HEK293T (cell line): ENCODE measurements at places on chromosomes 6 and 20.

DNA sequence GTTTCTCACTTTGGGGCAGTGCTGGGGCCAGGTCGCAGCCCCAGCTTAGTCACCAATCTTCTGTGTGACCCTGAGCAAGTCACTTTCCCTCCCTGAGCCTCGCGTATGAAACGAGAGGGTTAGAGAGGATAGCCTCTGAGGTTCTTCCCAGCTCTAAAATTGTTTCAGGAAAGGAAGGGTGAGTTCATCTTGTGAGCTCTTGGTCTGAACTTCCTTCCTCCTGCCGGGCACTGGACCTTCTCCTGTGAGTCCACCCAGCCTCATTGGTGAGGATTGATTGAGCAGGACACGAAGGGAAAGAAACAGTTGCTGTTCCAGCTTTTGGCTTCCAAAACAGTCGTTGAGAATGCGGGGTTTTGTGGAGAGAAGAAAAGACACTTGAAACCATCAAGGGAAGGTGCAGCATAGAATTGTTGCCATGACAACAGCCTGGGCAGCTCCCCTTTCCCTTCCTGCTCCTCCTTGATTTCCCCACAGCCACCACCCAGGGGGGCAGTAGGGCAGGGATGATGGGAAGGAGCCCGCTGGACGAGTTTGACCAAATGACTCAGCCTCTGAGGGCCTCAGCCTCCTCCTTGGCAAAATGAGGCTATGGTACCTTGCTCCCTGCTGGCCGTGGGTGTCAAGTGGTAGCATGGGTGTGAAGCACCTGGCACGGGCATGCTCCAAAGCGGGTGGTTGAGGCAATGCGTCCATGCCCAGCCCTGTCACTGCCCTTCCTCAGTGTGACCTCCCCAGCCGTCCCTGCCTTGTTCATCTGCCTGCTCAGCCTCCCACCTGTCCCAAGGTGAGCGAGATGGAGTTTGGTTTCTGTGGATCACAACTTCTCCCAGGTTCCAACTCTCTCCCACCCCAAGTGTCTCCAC, 107.8 kb downstream of the CDC5L start:
- DNase-seq, result no peak

DNA sequence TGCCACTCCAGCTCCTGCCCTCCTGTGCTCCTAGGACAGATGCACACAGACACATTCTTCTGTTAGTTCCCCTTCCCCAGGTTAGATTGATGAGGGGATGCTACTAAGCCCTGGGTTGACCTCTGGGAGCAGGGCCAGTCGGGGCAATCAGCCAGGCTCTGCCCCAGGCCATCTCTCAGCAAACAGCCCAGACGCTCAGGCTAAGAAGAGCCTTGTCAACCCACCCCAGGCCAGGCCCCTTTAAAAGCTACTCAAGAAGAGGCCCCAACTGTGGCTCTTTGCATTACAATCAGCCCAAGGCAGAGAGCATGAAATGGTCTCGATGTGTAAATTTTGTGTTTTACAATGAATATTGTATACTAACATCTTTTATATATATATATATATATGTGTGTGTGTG, 107.4 kb downstream of the TFAP2A start:
- no peak for DNase-seq

DNA sequence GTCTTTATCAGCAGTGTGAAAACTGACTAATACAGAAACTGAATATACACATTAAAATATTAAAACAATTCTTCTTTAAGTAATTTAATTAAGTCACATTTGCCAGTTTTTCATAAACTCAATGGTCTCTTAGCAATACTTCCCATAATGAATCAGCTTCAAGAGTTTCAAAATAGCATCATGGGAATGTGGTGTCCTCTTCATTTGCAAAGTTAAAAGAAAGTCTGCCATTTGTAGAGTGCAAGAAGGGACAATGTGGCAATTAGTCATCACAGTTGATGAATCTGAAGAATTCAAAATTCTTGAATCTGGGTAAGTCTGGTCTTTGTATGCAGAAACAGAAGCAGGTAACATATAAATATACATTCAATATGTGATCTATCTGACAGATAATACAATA, 38.7 kb downstream of the SYNE1 start:
- no peak for DNase-seq

DNA sequence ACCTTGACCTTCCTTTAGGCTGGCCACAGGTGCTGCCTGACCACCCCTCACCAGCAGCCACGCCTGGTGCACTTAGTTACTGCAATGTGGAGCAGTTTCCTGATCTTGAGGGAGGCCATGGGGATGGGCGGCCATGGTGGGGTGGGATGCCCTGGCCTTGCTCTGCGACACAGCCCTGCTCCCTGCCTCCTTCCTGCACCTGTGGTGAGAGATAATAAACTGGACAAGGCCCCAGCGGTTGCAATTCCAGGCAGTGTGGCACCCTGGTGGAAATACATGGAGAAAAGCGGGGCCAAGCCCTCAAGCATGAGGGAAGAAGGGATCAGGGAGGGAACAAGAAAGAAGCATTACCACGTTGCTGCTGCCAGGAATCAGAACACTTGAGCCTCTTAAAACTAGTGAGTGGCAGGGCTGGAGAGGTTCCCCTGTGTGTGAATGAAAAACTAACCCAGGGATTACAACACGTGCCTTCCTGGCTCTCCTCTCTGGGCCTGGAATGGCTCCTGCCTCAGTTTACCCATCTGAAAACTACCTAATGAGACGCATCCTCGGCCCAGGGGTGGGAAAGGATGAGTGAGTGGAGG, 213.2 kb downstream of the LY86 start:
- DNase-seq, result no peak

DNA sequence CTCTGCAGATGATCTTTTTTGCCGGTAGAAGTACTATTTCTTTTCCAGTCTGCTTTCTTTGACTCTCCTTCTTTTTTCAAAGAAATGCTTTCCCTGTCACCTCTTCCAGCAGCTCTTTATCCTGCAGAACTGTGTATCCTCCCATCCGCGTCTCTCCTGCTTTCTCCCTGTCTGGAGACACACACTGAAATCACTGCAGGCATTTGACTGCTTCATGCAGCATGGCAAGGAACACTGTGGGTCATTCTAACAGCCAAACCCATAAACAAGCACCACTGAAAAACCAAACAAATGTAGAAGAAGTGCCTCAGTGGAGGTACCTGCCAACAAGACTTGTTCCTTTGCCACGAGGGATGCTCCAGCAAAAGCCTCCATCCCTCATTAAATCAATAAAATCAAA, 403.7 kb upstream of the CITED2 start:
- DNase-seq, result no peak

GRCh38 chr6:130027948-130028347, 9.6 kb downstream of the L3MBTL3 start:
- no peak for DNase-seq

DNA sequence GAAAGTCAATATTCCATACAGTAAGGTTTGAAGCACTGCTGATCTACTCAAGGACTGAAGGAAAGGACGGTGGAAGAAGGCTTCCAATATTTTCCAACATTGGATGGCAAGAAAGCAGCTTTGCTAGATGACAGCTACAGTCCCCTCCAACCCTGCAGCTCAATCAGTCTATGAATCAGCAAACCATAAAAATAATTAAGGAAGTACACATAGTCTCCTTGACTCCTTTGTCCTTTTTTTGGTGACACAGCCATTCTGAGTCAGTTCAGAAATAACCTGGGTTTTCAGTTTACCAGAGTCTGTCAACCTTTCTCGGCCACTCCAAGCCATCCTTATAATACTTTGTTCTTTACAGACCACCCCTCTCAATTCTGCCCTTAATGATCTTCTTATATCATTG, 232.5 kb downstream of the IBTK start:
- no peak for DNase-seq

- DNase-seq, result no peak
These were observed 233.5 kb upstream of the SGK1 start for GRCh38 chr6:134551245-134551960.

DNA sequence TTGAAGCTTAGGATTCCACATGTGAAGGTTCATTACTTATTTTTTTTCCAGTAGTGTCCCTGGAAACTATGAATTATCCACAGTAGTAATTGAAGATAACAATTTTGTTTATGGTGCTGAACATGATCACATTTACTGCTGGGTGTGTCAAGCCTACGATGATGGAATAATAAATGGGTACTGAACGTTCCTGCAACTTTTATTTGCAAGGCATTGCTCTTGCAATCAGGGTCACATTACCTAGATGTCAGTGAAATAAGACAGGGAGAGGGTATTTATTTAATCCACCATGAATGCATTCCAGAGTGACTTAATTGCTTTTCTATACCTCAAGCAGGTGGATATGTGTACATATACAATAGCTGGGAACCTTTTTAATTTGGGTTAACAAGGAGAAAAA, 27.0 kb upstream of the MLIP start:
- DNase-seq, result no peak

- no peak for DNase-seq
These were observed 5.0 kb downstream of the GFRA4 start for GRCh38 chr20:3658019-3658715.

DNA sequence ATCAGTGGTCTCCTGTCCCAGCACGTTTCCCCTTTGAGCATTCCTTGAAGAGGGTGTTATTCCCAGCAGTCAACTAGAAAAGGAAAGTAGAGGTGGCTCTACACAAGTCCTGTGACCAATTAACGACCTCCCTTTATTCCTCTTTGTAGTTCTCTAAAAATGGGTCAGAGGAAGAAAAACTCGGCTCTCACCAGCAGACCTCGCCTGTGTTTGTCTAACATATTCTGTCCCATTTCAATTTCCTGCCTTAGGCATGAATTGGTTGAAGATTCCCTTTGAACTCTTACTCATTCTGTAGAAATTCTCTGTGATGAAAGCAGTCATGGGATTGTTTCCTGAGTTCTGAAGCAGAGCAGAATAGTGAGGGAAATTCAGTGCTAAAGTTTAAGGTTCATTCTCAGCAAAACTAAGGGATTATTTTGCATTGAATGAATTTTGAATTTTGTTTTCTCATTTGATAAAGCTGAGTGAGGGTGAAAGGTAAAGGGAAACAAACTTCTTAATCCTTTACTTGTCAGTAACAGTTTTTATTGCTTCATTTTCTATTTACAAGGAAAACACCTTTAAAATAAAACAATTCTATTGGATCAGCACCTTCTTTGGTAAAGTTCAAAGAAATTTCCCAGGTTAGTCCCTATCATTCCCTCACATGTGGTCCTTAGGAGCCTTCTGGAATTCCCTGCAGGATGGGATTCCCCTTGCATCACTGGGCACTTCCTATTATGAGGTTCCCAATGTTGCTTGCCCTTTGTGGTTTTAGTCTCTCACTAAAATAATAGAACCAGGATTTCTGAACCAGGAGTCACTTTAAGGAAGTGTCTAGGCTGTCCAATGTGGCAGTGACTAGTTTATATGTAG, 105.8 kb downstream of the SLX4IP start:
- no peak for DNase-seq

DNA sequence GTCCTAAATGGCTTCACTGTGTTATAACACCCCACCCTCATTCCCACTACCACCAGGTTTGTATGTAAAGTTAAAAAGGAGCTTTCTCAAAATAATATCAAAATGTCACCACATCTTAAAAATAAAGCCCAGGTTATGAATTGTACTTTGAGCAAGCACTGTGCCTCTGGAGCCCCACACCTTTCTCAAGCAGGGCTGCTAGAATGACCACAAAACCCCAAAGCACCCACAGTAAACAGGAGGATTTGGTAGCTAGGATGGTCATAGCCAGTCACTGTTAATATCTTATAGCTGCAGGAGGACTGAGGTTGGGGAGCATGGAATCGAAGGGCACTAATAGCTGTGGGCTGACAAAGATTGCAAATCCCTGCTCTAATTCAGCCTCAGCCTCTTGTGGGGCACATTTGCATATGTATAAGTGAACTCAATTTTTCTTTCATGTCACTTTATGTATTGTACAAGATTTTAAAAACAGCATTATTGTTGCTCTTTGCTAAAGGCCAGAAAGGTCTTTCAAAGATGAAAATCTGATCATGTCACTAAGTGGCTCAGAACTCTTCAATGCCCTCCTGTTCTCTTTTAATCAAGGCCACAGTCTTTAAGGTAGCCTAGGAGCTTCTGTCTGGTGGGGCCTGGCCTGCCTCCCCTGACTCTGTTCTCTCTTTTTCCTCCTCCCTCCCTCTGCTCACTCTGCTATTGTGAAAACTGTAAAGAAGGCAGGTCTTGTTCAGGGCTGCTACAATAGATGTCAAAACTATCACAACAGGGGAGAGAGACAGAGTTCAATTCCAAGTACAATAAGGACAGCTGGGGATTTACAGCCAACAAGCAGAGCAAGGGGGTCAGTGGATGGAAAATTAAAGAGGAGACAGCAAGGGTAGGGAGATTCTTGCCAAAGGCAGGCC, 101.6 kb downstream of the TMEM200A start:
- DNase-seq, result no peak

GRCh38 chr6:56727097-56727850, 84.6 kb upstream of the DST start:
- DNase-seq, result no peak

- no peak for DNase-seq
These were observed 30.7 kb downstream of the LY86 start for GRCh38 chr6:6619021-6619794.

- DNase-seq, result peak; percentile 54
These were observed 530 bp downstream of the TDP2 start for GRCh38 chr6:24666097-24666640.

DNA sequence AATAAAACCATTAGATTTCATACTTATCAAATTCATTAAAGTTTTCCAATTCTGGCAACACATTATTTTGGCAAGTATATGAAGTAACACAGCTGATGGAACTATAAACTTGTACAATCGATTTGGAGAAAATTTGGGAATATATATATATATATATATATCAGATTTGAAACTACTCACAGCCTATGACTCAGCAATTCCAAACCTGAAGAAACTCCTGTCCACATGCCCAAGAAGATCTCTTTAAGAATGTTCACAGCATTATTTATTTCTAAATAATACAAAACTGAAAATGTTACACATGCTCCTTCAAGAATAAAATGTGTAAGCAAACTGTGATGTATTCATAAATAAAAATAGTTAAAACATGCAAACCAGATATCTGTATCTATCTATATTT, 270.1 kb downstream of the TFAP2A start:
- no peak for DNase-seq

DNA sequence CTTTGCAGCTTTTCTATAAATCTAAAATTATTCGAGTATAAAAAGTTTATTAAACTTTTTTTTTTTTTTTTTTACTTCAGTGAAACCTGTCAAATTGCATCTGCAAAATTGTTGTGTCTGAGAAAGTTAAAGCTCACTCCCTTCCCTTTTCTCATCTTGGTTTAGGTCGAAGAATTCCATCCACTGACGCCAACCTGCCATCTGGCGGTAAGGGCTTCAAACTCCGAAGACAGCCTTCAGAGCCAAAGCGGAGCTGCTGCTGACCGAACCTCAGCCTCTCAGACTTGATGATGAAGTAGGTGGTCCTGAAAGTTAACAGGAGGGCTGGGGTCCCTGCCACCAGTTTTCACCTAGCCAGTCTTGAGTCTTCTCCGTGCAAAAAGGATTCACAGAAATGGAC, 29.6 kb upstream of the VAPB start:
- DNase-seq, result no peak

DNA sequence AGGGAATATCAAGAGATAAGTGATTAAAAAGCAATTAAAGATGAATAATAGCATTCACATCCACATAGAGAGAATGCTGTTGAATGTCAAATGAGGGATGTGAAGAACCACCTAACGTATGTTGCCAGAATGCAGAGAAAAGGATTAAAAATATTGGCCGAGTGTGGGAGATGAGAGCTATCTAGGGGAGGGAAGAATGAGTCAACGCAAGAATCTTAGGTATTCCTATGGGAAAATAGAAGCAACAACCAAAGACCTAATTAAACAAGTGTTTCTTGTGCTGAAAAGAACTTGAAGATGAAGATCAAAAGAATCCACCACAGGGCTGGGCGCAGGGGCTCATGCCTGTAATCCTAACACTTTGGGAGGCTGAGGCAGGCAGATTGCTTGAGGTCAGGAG, 12.2 kb upstream of the RSPH3 start:
- no peak for DNase-seq

- no peak for DNase-seq
These were observed 68.8 kb downstream of the ANKRD6 start for GRCh38 chr6:89501753-89502152.
